ENCODE measurements at places on chromosomes 6 and 20.

GRCh38 chr6:47485491-47486135 is 8.0 kb downstream of the CD2AP start:
- DNase-seq: no peak

GRCh38 chr6:144561455-144562043 is 276.4 kb downstream of the UTRN start:
- DNase-seq: no peak

- no peak for DNase-seq
Measured at GRCh38 chr6:156449128-156449527, 328.1 kb upstream of the ARID1B start.

- DNase-seq: no peak
Measured at GRCh38 chr6:34131326-34132290, 14.3 kb downstream of the GRM4 start.

- peak; percentile 4 for DNase-seq
Measured at GRCh38 chr6:117829594-117830319, 77.3 kb upstream of the SLC35F1 start.

GRCh38 chr6:153698001-153698400 is 341.0 kb upstream of the OPRM1 start:
- DNase-seq: no peak

GRCh38 chr6:33904050-33904746 is 100.4 kb upstream of the MLN start:
- DNase-seq: no peak

DNA sequence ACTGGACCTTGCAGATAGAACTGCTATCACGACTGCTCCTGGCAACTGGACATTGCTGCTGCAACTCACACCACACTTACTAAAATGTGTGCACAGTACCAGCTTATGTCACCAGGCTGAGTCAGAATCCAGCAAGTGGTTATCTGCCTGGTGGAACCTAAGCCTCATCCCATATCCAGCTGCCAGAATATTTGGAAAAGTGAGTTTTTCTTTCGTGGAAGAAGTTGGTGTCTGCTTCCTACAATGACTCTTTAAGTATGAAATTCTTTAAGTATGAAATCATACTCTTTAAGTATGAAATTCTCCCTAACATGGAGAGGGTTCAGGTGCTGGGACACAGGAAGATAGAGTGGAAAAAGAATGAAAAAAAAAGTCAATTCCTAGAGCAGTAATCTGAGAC is 16.4 kb upstream of the POLR1H start:
- peak; percentile 64 for DNase-seq

DNA sequence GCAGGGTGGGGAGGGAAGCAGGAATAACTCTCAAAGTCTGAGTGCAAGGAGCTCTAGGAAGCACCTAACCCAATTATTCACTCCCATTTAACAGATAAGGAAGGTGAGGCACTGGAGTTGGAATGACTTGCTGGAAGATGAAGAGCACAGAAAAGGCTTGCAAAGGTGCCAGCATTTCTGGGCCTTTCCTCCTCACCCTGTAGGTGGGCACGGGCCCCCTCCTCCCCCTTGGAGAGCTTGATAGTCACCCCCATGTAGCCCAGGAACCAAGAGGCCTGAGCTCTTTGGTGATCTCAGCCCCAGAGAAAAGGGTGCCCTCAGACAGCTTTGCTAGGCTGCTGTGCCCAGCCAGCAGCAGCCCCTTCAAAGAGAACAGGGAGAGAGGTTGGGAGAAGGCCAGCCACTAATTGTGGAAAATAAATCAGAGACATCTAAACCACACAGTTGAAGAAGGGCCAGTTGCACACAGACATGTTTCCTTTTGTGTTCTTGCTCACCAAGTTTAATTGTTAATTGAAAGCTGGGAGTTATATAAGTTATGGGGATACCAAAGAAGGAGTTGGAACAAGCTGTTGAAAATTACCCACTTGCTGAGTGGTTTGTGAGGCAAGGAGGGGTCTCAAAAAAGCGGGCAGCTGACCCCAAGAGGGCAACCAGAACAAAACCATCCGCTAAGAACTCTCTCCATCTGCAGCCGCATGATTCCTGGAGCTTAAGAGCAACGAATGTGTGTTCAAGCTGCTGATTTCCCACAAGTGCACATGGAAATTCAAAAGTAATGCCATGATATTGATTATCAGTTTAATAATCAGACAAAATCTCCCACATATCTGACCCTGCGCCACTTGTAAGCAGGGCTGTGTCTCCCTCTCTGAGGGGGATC is 77.0 kb downstream of the MRPL14 start:
- peak; percentile 77 for DNase-seq

GRCh38 chr6:166472636-166473035 is 89.9 kb upstream of the MPC1 start:
- no peak for DNase-seq

DNA sequence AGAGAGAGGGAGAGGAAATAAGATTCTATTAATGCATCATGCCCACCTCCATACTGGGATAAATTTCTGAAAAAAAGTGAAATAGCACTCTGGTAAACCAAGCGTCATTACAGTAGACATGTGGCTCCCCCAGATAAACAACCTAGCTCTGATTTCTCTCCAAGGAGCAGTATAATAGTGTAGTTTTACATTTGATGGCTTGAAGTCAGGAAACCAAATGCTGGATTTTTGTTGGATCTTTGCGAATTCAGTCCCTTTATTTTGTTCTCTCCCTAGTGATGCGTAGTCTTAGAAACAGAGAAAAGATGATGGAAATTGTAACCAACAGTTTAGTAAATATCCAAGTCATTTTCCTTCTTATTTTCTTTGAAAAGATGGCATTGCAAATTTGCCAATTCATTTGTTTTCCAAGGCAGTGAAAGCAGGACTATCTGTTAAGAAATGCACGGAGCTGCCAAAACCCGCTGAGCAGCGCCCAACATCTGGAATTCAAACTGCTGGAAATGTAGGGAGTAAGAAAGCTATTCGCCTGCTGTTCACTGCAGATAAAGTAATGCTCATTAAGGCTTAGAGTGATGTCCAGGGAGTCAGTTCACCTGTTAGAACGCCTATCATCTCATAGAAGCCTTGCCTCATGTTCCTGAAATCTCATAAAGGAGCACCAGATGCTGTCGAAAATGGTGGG is 85.7 kb upstream of the DOK5 start:
- no peak for DNase-seq

- no peak for DNase-seq
Measured at GRCh38 chr6:27760464-27760863, 151.7 kb downstream of the OR2B2 start.

GRCh38 chr20:63568170-63568981 is 5.7 kb downstream of the HELZ2 start:
- no peak for DNase-seq

- DNase-seq: no peak
Measured at GRCh38 chr6:149147938-149148718, 169.4 kb upstream of the TAB2 start.

DNA sequence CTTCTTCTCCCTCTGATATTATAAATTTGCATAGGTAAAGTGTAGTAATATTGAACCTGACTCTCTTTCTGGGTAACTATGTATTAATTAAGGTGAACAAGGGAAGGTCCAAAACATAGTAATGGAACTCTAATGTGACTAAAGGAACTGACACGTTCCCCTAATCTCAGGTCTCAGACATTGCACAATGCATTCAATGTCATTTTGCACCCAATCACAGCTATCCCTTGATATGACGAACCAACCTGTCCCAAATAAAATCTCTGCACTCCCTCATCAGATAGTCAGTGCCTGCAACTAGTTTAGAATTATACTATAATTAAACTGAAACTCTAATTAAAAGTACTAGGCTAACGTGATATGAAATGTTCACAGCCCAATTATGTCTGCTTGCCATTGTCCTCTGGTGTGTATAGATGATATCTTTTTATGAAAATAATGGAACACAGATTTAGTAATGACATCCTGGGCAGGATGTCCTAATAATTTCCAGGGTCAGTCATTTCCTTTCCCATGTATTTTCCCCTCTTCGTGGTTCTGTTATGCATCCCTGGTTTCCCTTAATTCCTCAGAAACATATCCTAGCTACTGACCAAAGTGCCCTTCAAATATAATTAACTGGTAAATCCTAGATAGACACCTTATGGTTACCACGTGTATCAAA is 36.8 kb downstream of the PTPRK start:
- DNase-seq: no peak

- peak; percentile 45 for DNase-seq
Measured at GRCh38 chr6:45072016-45072415, 256.1 kb upstream of the RUNX2 start.
